ENCODE measurements at places on chromosomes 7 and 10. TPM values are rescaled to one million over a fixed set of nuclear protein-coding genes. Genes with fewer than 3 reads are reported as not detected.

Gene LRRC17
- total RNA-seq = 9.7 TPM

Gene SKIDA1
- total RNA-seq = 42.4 TPM

Gene ZNF33B
- 12.3 TPM for total RNA-seq

Gene USP6NL
- total RNA-seq = 21.2 TPM

Gene CRYGN
- 1.3 TPM for total RNA-seq

Gene SLC13A1
- total RNA-seq = not detected

Measured in cardiac muscle cell (in vitro differentiated cells and primary cell).